Fibroblast of skin of left quadriceps (primary cell): ENCODE measurements at places on chromosomes 3 and 15.
A peak's percentile ranks its signal among the peaks of the same experiment; 100 is the strongest.

GRCh38 chr3:99945328-99945995 is 127.8 kb downstream of the CMSS1 start:
- DNase-seq, result no peak

DNA sequence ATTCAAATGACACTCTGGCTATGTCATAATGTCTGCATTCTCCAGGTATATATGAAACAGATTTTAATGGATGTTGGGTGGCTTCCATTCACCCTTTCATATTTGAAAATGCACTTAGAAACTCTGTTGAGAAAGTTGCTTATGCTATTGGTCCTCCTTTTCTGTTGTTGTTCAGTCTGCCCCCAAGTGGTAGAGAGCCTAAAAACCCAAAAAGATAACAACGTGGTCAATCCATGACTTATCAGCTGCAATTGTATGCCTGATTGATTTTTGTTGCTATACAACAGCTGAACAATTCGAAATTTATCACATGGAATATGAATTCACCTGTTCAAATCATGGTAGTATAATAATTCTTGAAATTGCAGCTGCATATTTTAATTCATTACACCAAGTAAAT is 279.8 kb downstream of the ROBO2 start:
- DNase-seq, result no peak

- DNase-seq, result no peak
Observed at GRCh38 chr15:94844538-94845389, 613.4 kb downstream of the MCTP2 start.

GRCh38 chr3:81620849-81621248 is 140.6 kb downstream of the GBE1 start:
- DNase-seq, result no peak

DNA sequence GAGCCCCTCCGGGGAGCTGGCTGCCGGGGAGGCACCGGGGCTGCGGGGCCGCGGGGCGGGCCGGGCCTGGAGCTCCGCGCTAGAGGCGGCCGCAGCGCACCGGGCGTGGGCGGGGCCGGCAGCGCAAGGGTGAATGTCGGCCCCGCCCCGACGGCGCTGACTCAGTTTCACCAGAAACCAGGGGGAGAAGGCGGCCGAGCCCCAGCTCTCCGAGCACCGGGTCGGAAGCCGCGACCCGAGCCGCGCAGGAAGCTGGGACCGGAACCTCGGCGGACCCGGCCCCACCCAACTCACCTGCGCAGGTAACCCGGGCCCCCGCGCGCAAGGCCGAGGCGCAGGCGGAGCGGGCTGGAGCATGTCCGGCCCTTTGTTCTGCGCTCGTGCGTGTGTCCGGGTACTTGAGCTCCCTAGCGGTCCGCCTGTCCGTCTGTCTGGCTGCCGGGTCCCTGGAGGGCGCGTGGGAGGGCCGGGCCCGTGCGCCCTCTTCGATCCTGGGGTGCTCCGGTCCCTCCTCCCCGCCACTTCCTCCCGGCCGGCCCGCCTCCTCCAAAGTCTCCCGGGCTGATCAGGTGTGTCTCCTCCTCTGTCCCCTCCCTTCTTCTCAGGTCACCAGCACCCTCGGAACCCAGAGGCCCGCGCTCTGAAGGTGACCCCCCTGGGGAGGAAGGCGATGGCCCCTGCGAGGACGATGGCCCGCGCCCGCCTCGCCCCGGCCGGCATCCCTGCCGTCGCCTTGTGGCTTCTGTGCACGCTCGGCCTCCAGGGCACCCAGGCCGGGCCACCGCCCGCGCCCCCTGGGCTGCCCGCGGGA is at the start of gene SPINT1:
Gene SPINT1, plus strand, starts transcription at position 164 of the 811 bp plus-strand sequence. Its CDS starts 507 bp downstream, at position 671.
- DNase-seq, result no peak

DNA sequence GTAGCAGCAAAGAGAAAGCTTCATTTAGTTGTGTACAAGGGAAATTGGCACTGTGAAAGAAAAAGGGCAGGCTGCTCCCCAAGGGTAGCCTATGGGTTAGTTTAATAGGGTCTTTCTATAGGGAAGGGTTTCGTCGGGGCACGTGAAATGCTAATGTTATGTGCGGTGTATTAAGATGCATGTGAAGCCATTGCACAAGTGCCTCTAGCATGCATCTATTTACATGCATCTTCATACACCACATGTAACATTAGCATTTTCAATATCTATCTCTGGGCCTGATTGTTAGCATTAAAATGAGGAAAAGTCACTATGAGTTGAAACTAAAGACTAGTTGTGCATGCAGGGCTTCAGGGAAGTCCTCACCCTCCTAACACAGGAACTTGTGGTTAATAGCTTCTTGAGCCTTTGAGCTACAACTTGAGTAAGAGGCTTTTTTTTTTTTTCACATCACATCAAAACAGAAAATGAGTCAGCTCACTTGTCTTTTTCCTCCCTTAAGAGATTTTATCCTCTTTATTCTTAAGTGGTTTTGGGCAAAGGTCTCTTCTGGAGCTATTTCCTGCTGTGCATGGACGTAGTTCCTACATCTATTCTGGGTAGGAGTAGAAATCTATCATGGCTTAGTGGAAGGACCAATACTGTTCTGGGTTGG is 613.4 kb downstream of the ZPLD1 start:
- DNase-seq, result peak; percentile 16

DNA sequence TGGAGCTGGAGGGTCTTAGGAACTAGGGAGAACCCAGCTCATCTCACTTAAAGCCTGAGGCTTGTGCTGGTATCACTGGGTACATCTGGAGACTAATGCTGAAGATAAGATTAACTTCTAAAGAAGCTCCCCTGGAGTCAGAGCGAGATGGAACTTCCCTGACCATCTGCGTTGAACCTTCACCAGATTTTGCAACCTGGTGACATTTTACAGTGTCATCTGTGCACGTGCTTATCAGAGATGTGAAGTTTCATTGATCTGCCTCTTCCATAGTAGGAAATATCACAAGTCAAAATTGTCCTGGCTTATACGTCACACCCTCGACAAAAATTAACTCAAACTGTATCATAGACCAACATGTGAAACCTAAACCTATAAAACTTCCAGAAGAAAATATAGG is 395.5 kb downstream of the SHQ1 start:
- DNase-seq, result no peak

- DNase-seq, result no peak
Observed at GRCh38 chr3:13536432-13536831, 12.5 kb upstream of the FBLN2 start.

DNA sequence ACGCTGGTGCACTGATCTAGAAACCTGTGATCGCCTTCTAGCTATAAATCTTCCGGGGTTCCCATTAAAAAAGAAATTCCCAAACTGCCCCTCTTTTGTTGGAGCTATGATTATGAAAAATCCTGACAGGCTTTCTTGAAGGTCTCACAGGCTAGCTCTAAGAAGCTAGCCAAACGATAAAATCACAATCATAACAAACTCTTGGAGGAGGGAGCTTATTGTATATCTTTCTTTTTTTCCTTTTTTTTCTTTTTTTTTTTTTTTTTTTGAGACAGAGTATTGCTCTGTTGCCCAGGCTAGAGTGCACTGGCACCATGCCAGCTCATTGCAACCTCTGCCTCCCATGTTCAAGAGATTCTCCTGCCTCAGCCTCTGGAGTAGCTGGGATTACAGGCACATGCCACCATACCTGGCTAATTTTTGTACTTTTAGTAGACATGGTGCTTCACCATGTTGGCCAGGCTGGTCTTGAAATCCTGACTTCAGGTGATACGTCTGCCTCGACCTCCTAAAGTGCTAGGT is 72.0 kb downstream of the MYO1E start:
- DNase-seq, result no peak

DNA sequence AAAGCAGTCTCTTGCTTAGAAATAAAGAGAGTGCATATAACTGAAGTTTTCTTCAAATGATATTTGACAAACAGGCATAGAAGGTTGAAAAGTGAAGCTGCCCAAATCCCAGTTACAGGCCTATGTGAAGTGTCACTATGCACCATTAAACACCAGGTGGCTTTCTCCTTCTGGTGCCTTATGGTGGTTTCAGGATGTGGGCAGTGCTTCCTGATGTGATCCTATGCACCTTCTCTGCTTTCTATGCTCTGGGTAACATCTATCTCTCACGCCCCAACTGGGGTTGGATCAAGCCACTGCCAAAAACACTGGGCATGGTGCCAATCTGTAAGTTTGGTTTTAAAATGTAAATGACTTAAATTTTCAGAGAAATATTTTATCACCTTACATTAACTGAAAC is 744.7 kb downstream of the TUSC7 start:
- DNase-seq, result no peak

DNA sequence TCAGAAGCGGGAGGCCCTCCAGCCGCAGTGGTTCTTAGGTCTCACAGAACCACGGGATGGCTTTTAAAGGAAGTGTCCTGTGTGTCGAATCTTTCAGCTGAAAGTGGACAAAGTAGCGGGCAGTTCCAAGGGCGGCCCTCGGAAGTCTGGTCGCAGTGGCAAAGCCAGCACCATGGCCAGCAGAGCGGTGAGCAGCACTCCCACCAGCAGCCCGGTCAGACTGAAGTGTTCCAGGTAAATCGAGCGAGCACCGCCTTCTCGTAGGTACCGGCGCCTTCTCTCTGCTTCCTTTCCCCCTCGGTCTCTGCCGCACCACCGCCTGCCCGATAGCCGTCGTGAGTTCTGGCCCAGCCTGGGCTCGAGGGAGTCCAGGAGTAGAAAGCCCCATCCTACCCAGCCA is 103.6 kb upstream of the ABHD17C start:
- DNase-seq, result no peak

GRCh38 chr15:60370105-60370868 is 27.5 kb downstream of the ANXA2 start:
- no peak for DNase-seq

DNA sequence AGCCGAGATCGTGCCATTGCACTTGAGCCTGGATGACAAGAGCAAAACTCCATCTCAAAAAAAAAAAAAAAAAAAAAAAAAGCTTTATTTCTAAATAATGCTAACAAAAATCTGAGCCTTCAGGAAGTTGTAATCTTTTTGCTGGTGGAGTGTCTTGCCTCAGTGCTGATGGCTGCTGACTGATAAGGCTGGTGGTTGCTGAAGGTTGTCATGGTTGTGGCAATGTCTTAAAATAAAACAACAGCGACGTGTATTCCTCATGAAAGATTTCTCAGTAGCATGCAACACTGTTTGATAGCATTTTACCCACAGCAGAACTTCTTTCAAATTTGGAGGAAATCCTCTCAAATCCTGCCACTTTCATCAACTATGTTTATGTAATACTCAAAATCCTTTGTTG is 77.4 kb upstream of the PTPRG start:
- DNase-seq, result no peak

- DNase-seq, result no peak
Observed at GRCh38 chr3:24296441-24297205, 198.0 kb downstream of the THRB start.

DNA sequence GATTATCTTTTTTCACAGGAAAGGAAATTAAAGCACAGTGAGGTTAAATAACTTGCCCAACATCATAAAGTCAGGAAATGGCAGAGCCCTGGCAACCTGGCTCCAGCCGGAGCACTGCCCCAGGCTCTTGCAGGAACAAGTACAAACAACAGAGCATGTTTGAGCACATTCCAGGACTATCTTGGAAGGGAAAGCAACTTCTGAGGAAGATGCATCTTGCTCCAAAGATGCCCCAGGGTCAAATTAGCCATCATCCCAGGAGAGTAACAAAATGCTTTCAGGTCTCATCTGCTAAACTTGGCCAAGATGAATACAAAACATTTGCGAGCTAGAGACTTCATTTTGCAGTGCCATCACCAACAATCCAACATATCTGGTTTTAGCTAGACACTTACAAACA is 162.4 kb upstream of the LRRN1 start:
- DNase-seq, result no peak

DNA sequence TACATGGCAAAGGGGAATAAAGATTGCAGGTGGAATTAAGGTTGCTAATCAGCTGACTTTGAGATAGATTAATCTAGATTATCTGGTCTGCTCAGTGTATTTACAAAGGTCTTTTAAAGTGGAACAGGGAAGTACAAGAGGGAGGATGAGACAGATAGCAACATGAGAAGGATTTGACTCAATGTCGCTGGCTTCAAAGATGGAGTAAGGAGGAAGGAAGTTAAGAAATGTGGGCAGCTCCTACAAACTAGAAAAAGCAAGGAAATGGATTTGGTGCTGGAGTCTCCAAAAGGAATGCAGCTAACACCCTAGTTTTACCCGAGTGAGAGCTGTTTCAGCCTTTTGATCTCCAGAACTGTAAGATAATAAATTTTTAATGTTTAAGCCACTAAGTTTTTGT is 180.7 kb upstream of the TTC14 start:
- no peak for DNase-seq

DNA sequence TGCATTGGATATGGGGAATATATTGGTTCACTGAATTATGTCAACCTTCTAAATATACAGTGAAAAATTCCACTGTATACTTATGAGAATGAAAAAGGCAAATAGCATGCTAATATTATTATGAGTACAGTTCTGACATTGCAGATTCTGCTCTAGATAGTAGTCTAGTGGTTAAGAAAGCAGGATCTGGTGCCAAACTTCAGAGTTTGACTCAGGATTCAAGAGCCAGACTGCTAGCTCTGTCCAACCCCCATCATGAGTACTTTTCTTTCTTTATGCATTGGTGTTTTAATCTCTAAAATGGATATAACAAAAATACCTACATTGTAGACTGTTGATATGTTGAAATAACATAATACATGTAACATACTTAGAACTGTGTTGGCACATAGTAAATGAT is 57.3 kb upstream of the PLSCR4 start:
- DNase-seq, result peak; percentile 66

DNA sequence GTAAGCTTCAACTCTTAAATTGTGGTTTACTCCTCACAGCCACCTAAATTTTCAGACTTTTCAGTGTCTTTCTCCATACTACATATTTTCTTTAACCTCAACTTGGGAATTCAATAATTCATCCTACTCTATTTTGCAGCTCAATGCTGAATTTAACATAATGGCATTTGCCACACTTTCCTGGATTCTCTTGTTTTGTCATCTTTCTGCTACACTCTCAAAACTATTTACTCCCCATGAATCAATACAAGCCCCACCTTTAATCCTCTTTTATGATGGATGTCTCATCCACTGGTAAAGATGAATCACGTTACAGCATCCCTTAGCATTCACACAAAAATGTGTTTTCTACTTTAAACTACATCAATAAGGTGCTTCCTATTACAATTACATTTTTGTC is 19.6 kb upstream of the CHMP2B start:
- peak; percentile 51 for DNase-seq

DNA sequence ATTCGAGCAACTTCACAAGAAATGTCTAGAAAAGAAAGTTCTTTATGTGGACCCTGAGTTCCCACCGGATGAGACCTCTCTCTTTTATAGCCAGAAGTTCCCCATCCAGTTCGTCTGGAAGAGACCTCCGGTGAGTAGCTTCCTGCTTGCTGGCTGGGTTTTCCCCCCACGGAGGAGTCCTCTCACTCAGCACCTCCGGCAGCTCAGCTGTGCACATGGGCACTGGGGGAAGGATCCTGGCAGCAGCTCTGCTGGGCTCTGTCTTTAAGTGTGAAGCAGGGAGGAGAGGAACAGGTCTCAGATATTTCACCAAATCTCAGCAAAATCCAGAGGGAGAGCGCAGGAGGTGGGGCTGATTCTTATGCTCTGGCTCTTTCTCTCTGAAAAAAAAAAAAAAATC is 684 bp downstream of the CAPN3 start:
- no peak for DNase-seq

DNA sequence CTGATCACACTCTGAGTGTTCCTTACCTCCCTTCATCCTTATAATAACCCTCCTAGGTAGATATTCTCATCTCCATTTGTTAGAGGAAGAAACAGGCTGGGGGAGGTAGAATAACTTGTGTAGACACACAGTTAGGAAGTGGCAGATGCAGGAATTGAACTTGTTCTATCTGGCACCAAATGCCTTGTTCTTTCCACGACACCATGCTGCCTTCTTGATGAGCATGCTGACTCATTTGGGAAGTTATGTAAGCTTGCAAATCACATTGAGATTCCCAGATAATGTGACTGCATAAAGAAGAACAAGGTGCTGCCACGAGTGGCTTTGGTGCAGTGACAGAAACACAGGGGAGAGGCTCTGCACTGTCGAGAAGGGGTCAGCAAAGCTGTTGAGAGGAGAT is 27.5 kb upstream of the NDUFB4 start:
- no peak for DNase-seq
